Heart left ventricle (tissue), 16 donors: ENCODE measurements at places on chromosomes 13 and 19. TPM values are rescaled to one million over a fixed set of nuclear protein-coding genes. Genes with fewer than 3 reads are reported as not detected.

Gene CACNG7
- not detected for total RNA-seq

Gene CGB3
- total RNA-seq = not detected

Gene NUDT15
- 10.2 TPM for total RNA-seq

Gene ZNF541
- 0.63 TPM for total RNA-seq

Gene CPB2
- total RNA-seq = not detected

GRCh38 chr13:44575741-44576350, at the start of gene TSC22D1:
Gene TSC22D1, minus strand, starts transcription at chr13:44576330. Its CDS starts 256 bp downstream, at chr13:44576074.
- H3K27me3 ChIP-seq = no peaks in the 10 kb centered on the region
- H3K4me3 ChIP-seq = peak within 1 kb of the TSS; percentile 96
- no peaks in the 10 kb centered on the region for H3K36me3 ChIP-seq
- H3K4me1 ChIP-seq = peaks cover 53% of the 10 kb centered on the region
- peak; percentile 44 for DNase-seq

DNA sequence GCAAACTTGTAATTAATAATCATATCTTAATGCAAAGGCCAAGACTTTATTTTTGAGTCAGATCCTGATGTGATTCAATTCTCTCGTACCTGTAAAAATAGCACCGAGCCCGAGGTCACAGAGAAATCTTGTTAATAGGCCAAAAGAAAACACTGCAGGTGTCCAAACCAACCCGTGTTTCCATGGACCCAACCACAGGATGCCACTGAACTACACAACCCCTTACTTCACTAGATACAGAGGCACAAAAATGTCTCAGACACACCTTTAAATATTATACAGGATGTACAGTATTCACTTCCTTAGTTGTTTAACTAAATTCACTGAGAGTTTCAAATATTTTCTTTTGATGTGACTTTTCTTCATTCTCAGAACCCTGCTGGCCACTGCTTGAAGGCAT, 530.9 kb downstream of the MYO16 start:
- H3K4me1 ChIP-seq = no peaks in the 10 kb centered on the region
- H3K27me3 ChIP-seq = no peaks in the 10 kb centered on the region
- no peak overlapping the region for H3K27ac ChIP-seq
- H3K36me3 ChIP-seq = no peaks in the 10 kb centered on the region
- DNase-seq = no peak

DNA sequence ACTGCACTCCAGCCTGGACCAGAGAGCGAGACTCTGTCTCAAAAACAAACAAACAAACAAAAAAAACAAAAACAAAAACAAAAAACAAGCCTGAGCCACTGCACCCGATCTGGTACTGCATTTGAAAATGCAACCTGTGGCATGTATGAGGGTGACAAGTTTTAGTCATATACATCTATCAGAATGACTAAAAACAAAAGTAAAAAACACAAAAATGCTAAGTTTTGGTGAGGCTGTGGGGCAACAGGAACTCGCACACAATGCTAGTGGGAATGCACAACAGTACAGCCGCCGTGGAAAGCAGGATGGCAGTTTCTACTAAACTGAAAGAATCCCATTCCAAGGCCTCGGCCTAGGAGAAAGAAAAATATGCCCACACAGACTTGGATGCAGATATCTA, 7.8 kb downstream of the EBPL start:
- H3K27me3 ChIP-seq = no peaks in the 10 kb centered on the region
- no peak for DNase-seq
- H3K27ac ChIP-seq = no peak overlapping the region
- no peaks in the 10 kb centered on the region for H3K4me1 ChIP-seq
- no peak overlapping the region for H3K4me3 ChIP-seq

DNA sequence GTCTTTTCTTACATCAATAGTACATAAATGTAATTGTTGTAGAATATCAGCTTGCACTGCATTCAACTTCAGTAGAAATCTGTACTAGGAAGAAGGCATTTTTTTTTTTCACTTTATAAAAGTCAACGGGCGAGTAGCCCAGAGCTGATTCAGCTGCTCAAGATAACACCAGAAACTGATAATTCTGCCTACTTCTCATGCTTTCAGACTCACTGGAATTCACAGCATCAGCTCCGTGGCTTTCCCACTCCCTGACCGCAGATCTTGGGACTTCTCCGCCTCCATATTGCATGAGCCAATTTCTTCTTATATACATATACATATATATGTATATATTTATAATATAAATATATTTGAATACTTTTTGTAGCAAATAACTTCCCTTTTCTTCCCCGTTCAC, 263.1 kb upstream of the RXFP2 start:
- no peaks in the 10 kb centered on the region for H3K36me3 ChIP-seq
- no peaks in the 10 kb centered on the region for H3K4me1 ChIP-seq
- no peak overlapping the region for H3K27ac ChIP-seq
- no peaks in the 10 kb centered on the region for H3K27me3 ChIP-seq
- no peak for DNase-seq

GRCh38 chr19:40974633-40975037, 16.4 kb upstream of the CYP2B6 start:
- peaks cover 19% of the 10 kb centered on the region for H3K27me3 ChIP-seq
- H3K4me1 ChIP-seq = no peaks in the 10 kb centered on the region
- H3K4me3 ChIP-seq = no peak overlapping the region
- DNase-seq = peak; percentile 42
- H3K27ac ChIP-seq = no peak overlapping the region

- no peaks in the 10 kb centered on the region for H3K36me3 ChIP-seq
- no peaks in the 10 kb centered on the region for H3K27me3 ChIP-seq
- no peak overlapping the region for H3K27ac ChIP-seq
- peak; percentile 20 for DNase-seq
Observed at GRCh38 chr19:37988758-37989635, 82.0 kb downstream of the SIPA1L3 start.
